NCI-H82 (cell line): ENCODE measurements at places on chromosomes 12 and 14.
A peak's percentile ranks its signal among the peaks of the same experiment; 100 is the strongest.

- no peak for DNase-seq
Observed at GRCh38 chr12:93857279-93857938, 180.2 kb downstream of the CRADD start.

GRCh38 chr14:72683787-72684186 is 210.1 kb downstream of the DPF3 start:
- no peak for DNase-seq

DNA sequence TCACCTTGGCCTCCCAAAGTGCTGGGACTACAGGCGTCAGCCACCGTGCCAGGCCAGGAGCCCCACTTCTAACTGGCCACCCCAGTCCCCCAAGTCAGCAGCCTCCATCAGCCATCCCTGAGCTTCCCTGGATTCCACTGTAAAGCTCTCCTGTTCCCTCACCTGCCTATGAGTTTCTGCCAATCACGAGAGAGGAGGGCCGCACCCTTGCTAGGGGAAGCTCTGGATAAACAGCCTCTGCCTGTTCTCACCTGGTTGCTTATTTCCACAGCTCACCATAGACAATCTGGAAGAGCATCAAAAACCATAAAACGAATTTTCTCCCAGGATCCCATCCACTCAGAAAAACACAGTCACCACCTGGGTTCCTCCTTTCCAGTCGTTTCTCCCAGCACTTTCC is 5.0 kb downstream of the CDCA4 start:
- no peak for DNase-seq

- no peak for DNase-seq
Observed at GRCh38 chr12:130957304-130957621, 3.6 kb downstream of the ADGRD1 start.

DNA sequence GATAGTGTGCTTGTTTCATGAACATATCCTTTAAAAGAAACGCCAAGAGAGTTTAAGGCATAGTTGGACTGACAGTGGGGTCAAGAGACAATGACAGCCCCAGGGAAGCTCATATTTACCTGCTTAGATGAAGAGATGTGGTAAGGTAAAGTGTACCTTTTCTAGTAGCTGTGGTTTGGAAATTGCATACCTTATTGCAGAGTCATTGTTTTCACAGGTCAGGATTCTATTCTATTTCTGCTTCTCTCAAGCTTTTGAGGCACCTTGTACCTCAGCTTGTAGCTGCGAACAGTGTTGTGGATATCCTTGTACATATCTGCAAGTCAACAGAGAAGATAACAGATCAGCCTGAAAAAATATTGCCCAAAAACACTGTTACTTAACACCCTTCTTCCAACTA is 47.7 kb downstream of the ATP6V1D start:
- DNase-seq: no peak

- DNase-seq: no peak
Observed at GRCh38 chr12:50249464-50250182, 33.7 kb downstream of the LIMA1 start.

DNA sequence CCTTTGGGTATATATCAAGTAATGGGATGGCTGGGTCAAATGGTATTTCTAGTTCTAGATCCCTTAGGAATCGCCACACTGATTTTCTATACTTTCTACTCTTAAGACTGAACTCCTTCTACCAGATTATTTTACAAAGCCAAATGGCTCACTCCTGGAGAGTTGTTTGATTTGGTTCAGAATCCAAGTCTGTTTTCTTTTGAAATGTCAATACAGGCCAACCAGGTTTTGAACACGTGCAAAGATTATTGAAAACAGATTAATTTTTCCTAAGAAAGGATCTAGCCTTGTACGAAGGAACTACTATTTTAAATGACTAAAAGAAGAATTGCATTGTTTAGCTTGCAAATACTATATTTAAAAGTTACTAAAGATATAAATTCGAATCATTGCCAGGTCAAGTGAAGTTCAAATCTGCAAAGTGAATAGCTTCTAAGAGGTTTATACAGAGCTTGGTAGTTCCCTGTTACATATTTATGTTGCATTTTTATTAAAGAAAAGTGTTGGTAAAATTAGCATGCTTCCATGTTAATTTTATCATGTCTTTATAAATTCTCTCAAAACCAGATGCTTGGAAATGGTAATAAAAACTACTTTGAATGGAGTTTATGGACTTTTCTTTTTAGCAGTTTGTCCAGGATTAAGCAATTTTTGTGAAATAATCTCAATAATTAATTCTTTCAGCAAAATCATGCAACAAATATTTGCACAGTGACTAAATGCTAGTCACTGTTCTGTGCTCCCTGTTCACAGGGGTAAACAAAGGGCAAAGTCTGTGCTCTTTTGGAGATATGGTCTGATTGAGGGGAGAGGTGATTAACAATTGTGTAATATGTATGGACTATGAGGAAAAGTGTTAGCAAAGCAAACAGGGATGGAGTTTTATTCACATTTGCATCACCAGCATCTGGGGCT is 38.9 kb downstream of the GPR65 start:
- no peak for DNase-seq

GRCh38 chr12:65948320-65949008 is 124.2 kb downstream of the HMGA2 start:
- DNase-seq: no peak

GRCh38 chr14:103594265-103594664 is 31.5 kb downstream of the COA8 start:
- no peak for DNase-seq

DNA sequence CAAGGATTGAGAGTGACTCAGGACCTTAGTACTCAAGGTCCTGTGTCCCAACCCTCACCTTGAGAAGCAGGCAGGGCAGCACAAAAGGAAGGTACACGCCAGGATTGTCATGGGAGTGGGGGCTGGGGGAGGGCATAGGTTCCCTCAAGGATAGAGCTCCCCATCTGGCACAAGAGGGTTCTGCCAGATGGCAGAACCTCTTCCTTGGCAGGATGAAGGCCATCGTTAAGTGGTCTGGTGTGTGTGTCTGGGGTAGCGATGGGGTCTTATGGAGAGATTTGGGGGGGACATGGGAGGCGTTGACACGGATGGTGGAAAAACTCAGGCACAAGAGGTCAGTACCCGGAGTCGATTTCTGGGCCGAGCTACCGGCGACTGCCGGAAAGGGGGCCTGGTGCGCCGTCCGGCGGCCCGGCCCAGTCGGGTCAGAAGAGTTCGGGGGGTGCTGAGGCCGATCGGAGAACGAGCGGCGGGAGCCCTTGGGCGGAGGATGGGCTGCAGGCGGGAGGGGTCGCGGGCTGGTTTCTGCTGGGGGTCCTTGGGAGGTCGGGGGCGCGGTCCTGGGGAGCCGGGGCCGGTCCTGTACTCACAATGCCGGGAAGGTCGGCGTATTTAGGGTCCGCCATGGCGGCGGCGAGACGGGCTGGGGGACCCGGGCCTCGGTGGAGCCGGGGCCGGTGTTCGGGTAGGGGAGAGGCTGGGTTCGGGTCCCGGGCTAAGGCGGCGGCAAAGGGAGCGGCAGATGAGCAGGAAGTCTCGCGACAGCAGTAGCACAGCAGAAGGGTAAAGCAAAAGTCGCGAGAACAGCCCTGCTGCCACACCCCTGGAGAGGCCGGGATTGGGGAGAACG is at the start of gene DCTN2:
DCTN2 (minus strand) TSS at position 755 of the 850 bp plus-strand sequence; CDS start at position 626, 129 bp downstream.
- DNase-seq: peak; percentile 99

GRCh38 chr12:97778111-97778510 is 315.5 kb downstream of the RMST start:
- no peak for DNase-seq

- DNase-seq: no peak
Observed at GRCh38 chr14:104239185-104239775, 100.9 kb downstream of the KIF26A start.

DNA sequence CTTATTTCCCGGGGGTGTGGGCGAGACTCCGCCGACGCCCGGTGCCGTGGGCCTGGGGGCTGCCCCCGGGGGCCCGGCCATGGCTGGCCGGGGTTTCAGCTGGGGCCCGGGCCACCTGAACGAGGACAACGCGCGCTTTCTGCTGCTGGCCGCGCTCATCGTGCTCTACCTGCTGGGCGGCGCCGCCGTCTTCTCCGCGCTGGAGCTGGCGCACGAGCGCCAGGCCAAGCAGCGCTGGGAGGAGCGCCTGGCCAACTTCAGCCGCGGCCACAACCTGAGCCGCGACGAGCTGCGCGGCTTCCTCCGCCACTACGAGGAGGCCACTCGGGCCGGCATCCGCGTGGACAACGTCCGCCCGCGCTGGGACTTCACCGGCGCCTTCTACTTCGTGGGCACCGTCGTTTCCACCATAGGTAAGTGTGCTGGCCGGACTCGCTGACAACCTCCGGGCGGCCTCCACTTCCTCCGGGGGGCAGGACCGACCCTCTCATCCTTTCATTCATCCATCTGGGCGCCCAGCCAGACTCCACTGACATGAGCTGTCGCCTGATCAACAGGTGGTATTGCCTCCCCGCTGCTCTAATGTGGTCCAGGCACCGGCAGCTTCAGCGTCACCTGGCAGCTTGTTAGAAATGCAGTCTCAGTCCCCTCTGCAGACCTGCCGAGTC is 467 bp downstream of the KCNK13 start:
- DNase-seq: peak; percentile 48

DNA sequence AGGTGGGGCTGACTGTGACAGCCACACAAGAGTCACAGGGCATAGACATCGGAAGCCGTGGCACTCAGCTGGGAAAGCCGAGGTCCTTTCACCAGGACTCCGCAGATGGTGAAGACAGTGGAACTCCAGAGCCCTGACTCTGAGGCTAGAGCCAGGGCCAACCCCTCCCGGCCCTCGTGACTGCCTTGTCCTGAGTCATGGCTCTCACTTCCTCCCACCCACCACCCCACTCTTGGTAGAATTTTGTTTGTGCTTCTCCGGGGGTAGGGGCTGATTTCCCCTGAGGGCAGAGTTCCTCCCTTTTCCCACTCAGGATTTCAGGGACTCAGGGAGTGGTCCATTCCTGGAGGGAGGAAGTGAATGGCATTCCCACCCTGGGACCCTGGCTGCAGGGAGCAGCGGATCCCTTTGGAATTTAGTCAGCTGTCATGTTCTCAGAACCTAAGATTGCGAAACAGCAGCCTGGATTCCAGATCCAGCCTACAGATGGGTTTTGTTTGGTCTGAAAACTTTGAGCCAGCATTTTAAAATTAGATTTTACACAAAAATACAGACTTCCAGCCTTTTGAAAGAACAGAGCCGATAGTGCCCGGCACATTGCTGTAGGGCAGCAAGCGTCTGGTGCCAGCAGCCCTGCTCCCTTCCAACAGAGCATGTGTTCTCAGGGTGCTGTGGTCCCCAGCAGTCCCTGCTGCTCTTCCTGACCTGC is 50.7 kb downstream of the TPCN1 start:
- no peak for DNase-seq

GRCh38 chr12:86600664-86601231 is 344.6 kb upstream of the MGAT4C start:
- no peak for DNase-seq
